ENCODE measurements at places on chromosomes 11 and 22.

- H3K4me3 ChIP-seq, result no peak overlapping the region
- H3K27me3 ChIP-seq, result no peaks in the 10 kb centered on the region
- no peaks in the 10 kb centered on the region for H3K36me3 ChIP-seq
- H3K4me1 ChIP-seq, result no peaks in the 10 kb centered on the region
Observed at GRCh38 chr11:118064956-118065355, 11.9 kb upstream of the TMPRSS4 start.

GRCh38 chr22:49139492-49140151 lies 688.1 kb downstream of the BRD1 start:
- H3K4me1 ChIP-seq, result no peaks in the 10 kb centered on the region
- DNase-seq, result no peak
- H3K27me3 ChIP-seq, result no peaks in the 10 kb centered on the region
- no peak overlapping the region for H3K4me3 ChIP-seq
- no peaks in the 10 kb centered on the region for H3K36me3 ChIP-seq

DNA sequence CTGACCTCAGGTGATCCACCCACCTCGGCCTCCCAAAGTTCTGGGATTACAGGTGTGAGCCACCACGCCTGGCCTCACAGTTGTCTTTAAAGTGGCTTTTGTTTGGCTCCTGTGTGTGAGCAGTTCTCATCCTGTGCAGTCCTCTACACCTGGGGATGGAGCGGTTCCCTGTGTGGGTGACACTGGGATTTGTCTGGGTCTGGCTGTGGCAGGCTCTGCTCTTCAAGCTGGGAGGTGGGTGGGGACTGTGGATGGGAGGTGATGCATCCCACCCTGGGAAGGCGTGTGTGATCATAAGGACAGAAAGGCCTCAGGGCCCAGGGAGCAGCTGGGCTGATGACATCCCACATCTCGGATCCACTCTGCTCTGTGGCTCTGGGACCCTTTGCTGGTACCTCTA lies 1266.8 kb downstream of the BRD1 start:
- H3K27ac ChIP-seq, result no peak overlapping the region
- H3K36me3 ChIP-seq, result no peaks in the 10 kb centered on the region
- H3K4me1 ChIP-seq, result no peaks in the 10 kb centered on the region

- no peak overlapping the region for H3K4me3 ChIP-seq
- no peaks in the 10 kb centered on the region for H3K4me1 ChIP-seq
- no peaks in the 10 kb centered on the region for H3K36me3 ChIP-seq
Observed at GRCh38 chr22:44145544-44145943, 35.2 kb upstream of the PARVG start.

Data from effector memory CD4-positive, alpha-beta T cell (primary cell).